Breast epithelium (tissue), 4 donors: ENCODE measurements at places on chromosomes 12 and 14.

GRCh38 chr14:68947802-68948201, 31.3 kb downstream of the ACTN1 start:
- DNase-seq, result no peak

- DNase-seq, result no peak
These were observed 170.6 kb upstream of the GARIN6 start for GRCh38 chr12:99476956-99477355.

GRCh38 chr12:116635487-116635886, 76.3 kb downstream of the MAP1LC3B2 start:
- DNase-seq, result no peak

- DNase-seq, result no peak
These were observed 126.0 kb upstream of the PZP start for GRCh38 chr12:9334041-9334692.

DNA sequence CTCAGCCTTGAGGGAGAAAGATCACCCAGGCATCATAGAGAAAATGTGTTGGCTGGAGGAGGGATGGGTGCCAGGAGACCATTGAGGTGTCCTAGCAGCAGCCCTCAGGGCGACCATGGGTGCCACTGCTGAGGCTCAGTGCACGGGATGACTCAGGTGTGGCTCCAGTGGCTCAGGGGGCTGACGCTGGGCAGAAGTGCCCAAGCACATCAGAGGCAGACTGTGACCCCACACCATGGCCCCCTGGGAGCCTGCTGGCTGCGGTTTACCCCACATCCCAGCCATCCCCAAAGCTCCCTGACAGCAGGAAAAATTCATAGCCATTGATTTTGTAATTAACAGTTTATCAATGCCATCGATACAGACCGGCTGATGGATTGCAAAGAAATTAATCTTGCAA, 120.7 kb downstream of the ESRRB start:
- DNase-seq, result no peak

DNA sequence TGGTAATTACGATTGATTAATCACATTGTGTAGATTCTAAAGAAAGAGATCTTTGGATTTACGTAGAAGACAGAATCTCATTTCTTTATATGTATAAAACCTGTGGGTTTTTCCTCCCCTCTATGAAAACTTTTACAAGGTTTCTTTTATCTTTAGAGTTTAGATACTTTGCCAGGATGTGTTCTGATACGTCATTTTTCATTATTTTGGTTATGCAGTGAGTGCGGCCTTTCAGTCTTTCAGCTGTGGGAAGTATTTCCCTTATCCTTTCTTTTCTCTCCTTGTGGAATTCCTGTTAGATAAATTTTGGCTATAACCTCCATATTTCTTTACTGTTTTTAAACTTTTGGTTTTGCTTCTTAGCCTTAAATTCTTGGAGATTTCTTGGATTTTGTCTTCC, 92.7 kb downstream of the TTLL5 start:
- DNase-seq, result no peak

- no peak for DNase-seq
These were observed 4.2 kb downstream of the RNASE9 start for GRCh38 chr14:20556500-20557211.

- no peak for DNase-seq
These were observed 148.0 kb downstream of the FUT8 start for GRCh38 chr14:65560340-65561027.

- DNase-seq, result no peak
These were observed 440.9 kb downstream of the LRIG3 start for GRCh38 chr12:58479401-58479800.

DNA sequence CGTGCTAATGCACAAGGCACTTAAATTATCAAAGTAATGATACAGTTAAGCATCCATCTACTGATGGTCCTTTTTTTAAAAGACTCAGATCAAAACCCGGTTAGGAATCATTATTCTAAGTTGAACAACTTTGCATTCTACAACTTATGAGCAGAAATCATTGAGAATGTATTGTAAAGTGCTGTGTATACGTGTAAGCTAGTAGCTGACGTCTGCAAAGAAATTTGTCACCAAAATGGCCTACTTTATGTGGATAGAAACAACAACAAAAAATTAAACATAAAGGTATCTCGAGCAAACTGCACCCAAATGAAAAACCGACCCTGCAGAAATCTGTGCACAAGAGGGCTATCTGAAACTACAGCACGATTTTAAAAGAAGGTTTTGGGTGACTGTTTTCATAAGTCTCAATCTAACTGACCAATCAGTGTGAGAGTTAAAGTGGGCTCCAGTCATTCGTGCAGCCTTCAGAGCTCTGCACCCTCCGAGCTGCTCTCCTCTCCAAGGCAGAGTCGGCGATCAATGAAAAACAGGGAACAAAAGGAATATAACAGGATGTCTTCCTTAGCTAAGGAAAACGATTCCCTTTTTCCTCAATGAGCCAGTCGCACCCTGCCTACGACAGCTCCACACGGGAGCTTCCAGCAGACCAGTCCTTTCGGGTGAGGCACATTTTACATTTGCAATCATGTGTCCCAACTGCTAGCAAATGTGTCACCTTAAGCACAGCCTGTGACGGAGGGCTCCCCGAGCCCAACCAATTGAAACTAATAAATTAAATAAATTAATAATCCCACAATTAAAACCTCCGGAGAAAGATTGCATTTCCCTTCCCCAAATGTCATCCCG, 200.7 kb upstream of the FOXN3 start:
- no peak for DNase-seq

- DNase-seq, result no peak
These were observed 206.5 kb downstream of the AEBP2 start for GRCh38 chr12:19645823-19646222.

GRCh38 chr12:20438299-20438779, 70.0 kb downstream of the PDE3A start:
- no peak for DNase-seq

DNA sequence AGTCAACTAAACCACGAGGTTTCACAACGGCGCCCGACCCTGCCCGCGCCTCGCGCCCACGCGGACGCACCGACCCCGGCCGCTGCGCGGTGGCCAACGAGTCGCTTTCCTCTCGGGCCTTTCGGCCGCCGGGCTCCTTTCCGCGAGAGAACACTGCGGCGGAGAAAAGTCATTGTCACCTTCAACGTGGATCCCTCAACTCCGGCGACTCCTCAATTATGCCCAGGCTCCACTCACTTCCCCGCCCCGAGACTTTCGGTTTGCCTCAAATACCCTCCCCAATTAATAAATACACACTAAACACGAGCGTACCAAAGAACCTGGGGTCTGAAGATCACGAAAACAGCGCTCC, 450 bp downstream of the SINHCAF start:
- DNase-seq, result no peak

DNA sequence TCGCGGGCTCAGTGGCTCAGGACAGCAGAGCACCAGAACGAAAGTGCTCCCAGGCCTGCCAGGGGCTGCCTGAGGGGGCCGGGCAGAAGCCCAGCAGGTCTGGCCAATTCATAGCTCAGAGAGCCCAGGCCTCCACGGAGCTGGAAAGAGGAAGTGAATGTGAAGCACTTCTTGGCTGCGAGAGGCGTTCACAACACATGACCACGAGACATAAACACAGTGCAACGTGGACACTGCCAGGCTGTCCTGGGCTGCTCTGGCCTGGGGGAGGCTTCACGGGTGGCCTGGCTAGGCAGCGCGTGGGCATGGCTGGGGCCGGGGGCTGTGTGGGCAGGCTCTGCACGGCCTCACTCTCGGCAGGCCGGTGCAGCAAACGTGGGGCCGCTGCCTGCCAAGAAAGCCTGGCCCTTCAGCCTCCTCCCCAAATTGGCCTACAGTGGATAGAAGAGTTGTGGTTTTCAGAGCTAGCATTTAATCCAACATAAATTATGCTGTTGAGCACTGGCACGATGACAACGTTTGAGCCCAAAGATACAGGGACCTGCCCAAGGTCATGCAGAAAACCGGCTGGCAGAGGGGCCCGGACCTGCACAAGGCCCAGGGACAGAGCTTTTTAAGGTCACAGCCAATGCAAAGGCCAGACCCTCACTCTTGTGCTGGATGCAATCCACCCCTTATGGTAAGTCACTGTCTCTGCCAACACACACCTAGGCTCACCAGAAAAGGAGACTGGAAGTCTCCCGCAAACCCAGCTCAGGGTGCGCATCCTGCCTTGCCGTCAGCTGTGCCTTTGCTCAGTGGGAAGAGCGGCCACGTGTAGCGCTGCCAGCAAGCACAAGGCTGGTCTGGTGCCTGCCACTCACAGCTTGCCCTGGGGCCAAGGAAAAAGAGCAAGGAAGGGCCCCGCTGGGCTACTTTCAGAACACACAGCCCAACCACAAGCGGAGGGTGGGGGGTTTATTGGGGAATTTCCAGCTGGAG, 8.6 kb downstream of the SLC25A29 start:
- peak; percentile 74 for DNase-seq

- no peak for DNase-seq
These were observed 393 bp downstream of the SYT1 start for GRCh38 chr12:78864870-78865463.

DNA sequence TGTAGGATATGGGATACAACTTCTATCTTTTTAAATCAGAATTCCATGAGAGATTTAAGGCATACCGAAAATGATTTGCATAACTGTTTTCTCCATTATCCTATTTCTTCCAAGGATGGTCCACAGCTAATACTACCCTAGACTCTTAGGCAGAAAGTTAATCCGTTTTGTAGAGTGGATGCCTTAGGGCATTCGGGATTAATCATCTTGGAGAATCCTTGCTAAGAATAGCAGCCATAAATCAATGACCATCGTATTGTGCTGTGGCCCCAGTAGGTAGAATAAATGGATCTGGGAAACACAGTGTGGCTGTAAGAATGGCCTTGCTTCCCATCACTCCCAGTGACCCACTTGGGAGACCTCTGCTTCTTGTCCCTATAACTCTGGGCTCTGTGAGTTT, 99.6 kb downstream of the SSPN start:
- DNase-seq, result no peak

DNA sequence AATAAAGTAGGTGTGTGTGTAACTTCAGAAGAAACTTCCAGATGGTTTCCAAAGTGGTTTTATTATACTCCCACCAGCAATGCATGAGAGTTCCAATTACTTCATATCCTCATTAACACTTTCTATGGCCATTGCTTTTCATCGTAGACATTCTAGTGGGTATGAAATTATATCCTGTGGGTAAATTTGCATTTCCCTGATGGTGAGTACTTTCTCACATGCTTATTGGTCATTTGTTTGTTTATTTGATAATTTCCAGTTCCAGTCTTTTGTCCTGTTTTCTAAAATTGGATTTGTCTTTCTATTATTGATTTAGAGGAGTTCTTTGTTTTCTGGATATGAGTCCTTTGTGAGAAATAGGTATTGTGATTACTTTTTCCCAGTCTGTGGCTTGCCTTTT, 70.9 kb downstream of the PRKCH start:
- DNase-seq, result no peak

- no peak for DNase-seq
These were observed 2.9 kb upstream of the ZFP36L1 start for GRCh38 chr14:68795597-68796417.

GRCh38 chr14:62079038-62079437, 316.8 kb downstream of the SNAPC1 start:
- DNase-seq, result no peak

GRCh38 chr12:66541426-66541825, 137.4 kb downstream of the GRIP1 start:
- DNase-seq, result no peak

- DNase-seq, result no peak
These were observed 44.5 kb upstream of the EEA1 start for GRCh38 chr12:92973614-92974013.

GRCh38 chr12:49955899-49956662, 5.5 kb downstream of the AQP2 start:
- no peak for DNase-seq

DNA sequence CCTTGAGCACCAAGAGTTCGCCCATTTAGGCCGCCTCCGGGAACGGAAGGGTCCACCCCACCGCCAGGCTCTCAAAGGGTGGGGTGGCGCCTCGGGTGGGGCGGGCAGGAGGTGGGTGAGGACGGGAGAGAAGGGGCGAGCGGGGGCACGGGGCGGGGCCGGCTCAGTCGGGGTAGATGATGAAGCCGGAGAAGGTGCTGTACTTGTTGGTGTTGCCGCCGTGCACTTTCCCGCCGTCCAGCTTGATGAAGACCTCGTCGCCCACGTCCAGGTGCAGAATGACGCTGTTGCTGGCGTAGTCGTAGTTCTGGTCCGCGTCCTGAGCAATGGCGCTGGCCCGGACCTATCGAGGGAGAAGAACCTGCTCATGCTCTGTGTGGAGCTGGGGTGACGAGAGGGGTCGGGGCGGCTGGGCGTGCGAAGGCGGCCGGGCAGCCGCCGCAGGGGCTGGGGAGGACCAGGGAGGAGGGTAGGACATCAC, 4.1 kb downstream of the C1QL4 start:
- no peak for DNase-seq

GRCh38 chr12:59651229-59651920, 55.5 kb downstream of the SLC16A7 start:
- DNase-seq, result no peak

DNA sequence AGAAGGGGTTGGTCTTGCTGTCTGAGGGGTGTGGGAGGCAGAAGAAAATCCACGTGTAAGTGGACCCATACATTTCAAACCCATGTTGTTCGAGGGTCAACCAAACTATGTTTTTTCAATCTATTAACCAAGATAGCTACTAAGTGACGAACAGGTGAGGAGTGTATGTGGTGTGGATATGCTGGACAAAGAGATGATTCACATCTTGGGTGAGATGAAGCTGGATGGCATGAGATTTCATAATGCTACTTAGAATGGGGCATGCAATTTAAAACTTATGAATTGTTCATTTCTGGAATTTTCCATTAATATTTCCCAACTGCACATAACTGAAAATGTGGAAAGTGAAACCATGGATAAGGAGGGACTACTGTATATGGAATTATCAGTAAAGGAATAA, 17.9 kb upstream of the KTN1 start:
- DNase-seq, result no peak

- DNase-seq, result no peak
These were observed 40.5 kb downstream of the TSPAN11 start for GRCh38 chr12:30967026-30967425.

DNA sequence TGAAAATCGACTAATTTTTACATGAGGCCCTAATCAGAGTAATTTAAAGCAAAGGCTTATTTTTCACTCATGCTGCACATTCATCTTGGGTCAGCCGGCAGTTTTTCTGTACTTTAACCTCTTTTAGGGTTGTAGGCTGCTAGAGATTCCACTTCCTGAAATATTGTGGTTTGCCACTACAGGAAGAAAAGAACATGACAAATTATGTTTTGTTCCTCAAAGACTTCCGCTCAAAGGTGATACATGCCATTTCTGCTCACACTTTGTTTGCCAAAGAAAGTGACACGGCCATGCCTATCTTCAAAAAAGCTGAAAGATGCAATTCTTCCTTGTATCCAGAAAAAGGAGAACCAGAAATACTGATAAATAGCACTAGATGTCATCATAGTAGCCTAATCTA, 183.4 kb upstream of the PPFIA2 start:
- DNase-seq, result no peak

DNA sequence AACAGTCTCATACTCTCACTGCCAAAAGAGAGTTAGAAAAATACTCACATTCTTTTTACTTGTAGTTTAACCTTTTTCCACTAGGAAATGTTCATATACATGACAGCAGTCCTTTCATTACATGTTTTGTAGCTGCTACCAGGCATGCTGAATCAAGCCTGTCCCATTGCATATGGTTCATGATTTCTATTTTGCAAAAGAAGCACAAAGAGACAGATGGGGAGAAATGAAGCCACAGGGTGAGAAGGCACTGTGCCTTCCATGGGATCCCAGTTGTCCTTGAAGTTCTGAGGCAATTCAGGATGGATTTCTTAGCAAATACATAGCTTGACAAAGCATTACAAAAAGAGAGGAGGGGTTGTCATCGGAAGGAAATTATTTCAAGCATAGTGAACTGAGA, 89.5 kb downstream of the SMOC1 start:
- no peak for DNase-seq
